KG1 (cell line): ENCODE measurements at places on chromosomes 16 and 17.

- DNase-seq: no peak
Observed at GRCh38 chr16:78659668-78660217, 560.3 kb downstream of the WWOX start.

- no peak for DNase-seq
Observed at GRCh38 chr16:3597676-3598075, 13.7 kb downstream of the SLX4 start.

DNA sequence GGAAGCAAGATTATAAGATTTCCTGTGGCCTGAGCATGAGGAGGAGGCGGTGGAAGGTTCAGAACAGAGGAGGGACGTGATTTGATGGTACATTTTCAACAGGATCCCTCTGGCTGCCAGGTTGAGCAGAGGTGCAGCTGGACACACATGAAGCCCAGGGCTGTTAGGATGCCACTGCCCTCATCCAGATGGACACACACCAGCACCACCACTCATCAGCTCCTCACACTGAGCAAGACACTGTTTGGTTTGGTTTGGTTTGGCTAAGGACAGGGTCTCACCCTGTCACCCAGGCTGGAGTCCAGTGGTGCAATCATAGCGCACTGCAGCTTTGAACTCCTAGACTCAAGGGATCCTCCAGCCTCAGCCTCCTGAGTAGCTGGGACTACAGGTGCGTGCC lies 402.6 kb upstream of the C16orf82 start:
- no peak for DNase-seq

GRCh38 chr17:59783221-59784047 lies 76.0 kb downstream of the VMP1 start:
- no peak for DNase-seq

GRCh38 chr17:66831383-66832210 lies 3.3 kb upstream of the CACNG5 start:
- DNase-seq: no peak
